Fibroblast of lung (primary cell): ENCODE measurements at places on chromosomes 4 and X.

DNA sequence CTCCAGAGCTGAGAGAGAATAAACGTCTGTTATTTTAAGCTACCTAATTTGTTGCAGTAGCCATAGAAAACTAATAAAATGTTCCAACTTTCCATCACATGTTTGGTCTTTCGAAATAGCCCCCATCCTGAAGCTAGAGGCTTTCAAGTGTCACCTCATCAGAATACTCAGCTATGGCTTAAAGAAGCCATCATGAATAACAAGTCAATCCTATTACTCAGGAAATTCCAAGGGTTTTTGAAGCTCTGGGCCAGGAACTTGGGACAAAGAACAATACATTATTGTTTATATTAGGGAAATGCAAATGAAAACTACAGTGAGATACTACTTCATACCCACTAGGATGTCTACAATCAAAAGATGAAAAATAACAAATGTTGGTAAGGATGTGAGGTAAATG lies 42.2 kb downstream of the TBCK start:
- peak; percentile 31 for DNase-seq

DNA sequence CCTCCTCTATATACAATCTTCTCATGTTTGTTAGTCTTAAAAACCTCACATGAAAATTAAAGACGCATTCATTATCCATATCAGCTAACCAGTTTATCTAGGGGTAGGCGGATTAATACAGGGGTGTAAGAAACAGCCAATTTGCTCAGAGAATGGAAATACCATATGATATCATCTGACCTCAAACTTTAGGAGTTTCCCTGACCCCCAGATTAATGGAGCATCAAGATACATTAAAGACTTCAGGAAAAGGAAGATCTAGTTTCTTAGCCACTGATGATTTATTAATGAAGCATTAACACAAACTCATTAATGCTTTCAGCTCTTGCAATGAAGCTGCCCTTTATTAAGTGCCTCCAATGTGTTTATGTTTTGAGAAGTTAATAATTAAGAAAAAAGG lies 67.5 kb downstream of the CAMK2D start:
- no peak for DNase-seq

- no peak for DNase-seq
These were observed 35.1 kb downstream of the PSAPL1 start for GRCh38 chr4:7399440-7400234.

DNA sequence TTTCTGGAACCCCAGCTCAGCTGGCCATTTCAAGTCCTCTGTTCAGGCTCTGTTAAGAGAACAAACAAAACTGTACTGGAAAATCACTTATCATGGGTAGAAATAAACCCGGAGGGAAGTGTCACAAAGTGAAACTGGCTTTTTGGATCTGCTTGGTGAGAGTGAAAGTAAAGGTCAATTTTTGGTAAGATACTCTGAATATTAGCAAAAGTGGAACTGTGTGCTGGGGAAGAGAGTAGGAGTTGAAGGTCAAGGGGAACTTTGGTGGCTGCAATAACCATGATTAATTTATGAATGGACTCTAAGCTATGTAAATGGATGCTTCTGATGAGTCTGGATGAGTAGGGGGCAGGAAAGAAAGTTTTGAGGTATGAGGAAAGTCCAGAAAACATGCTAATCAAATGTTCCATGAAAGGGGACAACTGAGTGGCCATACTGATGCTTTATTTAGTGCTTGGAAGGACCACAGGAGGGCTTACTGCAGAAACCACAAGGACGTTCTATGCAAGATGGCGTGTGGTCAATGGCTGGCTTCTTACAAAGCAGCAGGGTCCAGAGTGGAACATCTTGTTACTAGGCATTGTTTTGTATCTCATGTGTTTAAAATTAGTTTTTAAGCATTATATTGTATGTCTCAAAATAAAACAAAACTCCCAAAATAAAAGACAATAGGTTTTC lies 36.8 kb upstream of the TNIP3 start:
- DNase-seq: no peak

- DNase-seq: no peak
These were observed 185.7 kb upstream of the NRK start for GRCh38 chrX:105636667-105637066.

DNA sequence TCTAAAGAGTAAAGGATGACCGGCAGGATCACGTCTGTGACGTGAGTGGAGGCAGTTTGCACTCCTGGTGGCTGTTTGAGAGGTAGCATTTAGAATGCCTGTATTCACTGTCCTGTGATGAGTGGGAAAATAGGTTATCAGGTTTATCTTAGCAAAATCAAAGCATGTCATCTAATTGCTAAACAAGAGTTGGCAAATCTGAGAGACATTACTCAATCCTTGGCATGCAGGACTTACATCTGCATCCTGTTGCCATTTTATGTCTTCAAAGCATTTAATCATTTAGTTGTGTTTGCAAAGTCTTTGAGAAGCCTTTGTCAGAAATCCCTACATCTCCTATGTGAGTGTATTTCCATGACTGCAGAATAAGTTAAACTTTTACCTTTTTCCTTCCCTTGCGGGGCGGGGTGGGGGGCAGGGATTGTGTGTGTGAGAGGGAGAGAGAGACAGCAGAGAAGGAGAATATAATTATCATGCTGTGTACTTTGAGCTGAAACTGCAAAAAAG lies 41.4 kb upstream of the MSANTD1 start:
- peak; percentile 21 for DNase-seq

- peak; percentile 58 for DNase-seq
These were observed 730.8 kb downstream of the IL1RAPL1 start for GRCh38 chrX:29318012-29318411.

- peak; percentile 67 for DNase-seq
These were observed 56.1 kb downstream of the CCKAR start for GRCh38 chr4:26434030-26434639.

- DNase-seq: no peak
These were observed 3.8 kb upstream of the GRPR start for GRCh38 chrX:16119353-16120220.

DNA sequence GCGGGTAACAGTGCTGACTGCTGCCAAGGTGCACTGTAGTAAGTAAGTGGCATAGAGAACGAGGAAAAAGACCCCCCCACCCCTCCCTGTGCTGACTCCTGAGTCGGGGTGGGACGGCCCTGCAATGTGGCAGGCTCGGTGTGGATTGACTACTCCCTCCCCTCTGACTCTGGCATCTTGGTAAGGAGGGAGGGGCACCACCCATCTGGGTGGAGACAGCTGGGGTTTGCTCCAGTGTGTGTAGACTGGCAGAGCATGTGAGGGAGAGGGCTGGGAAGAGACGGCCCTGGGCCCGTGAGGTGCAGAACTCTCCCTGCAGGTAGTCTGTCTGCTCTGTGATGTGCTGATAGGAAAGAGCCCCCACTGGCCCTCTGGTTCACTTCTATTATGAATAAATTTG lies 31.0 kb downstream of the NSG1 start:
- no peak for DNase-seq

DNA sequence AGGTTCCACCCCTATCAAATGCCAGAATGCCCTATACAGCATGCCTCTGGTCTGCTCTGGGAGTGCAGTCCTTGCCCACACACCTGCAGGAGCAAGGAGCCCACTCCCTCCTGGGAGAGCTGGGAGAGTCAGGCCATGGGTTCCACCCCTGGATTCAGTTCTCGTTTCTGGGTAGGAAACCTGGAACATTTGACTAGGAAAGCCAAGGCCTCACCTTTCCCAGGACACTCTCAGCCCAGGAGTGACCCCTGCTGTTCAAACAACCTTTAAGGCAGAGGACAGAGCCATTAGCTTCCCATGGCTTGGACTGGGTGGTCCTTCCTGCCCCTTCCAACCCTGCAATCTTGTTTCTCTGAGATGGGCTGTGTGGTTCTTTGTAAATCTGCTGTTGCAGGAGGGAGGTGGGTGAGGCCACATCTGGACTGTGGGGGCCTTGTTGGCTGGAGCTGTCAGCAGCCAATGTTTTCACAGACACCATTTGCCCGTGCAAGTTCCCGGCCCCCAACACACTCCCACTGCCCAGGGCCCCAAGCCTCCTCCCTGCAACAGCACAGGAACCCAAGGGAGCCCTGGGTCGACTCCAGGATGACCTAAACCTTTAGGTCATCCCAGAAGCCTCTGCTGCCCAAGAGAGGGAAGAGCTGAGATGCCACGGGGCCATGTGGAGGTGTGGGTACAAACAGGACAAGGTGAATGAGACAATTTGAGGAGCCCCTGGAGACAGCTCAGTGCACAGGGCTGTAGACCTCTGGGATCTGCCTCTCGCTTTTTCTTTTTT lies 104.4 kb downstream of the PJA1 start:
- peak; percentile 58 for DNase-seq

DNA sequence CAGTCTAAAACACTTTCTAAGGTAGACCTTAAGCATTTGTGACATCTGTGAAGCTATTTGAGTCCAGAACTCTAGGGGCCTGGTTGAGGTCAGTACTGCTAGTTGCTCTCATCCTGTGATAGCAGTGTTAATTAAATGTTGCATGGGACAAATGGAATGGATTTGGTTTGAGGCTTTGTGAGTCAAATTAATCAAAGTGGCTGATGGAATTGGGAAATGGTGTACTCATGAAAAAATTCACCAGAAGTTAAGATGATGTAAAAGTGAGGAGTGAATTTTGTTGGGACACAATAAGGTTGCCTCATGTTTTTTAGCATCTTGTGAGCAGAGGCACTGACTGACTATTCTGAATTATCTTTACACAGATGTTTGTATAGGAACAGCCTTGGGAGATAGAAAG lies 99.2 kb upstream of the ARSJ start:
- DNase-seq: peak; percentile 87

DNA sequence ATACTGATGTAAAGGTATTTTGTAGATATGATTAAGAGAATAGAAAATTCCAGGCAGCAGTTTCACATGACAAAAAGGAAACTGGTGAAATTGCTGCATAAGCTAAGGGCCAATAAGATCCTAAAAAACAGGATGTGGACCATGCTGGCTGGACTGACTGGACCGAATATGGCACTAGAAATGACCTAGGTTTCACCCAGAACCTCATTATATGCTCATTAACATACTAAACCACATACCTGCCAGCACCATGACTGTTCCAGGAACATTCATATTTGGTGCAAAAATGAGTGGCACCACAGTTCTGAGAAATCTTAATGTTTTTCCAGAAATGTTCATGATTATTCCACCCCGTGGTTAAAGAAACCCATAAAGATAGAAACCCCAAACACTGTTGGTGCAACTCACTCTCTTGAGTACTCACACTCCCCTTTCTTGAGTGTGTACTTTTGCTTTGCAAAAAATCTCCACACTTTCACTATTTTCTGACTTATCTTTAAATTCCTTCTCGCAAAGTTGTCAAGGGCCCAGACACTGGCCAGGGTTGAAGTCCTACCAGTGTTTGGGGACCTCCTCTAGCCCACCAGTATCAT lies 74.0 kb downstream of the FANCB start:
- no peak for DNase-seq

- DNase-seq: no peak
These were observed 43.7 kb downstream of the TENM3 start for GRCh38 chr4:182286931-182287330.

DNA sequence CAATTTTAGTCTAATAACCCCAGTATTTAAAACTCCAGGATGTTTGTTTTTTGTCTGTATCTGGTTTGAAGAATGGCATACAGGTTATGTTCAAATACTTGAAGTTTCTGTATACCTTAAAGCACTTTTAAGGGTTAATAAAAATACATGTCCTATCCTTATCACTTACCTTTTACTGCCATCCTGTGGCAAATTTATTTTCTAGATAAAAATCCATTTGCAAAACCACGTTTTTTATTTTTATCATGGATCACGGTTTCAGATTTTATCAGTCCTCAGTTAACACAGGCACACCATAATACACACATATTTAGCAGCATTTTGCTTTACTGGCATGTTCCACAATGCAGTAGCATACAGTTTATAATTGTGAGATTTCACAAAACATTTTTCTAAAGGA lies 113.3 kb upstream of the H2AZ1 start:
- no peak for DNase-seq

GRCh38 chrX:1659664-1660461 lies 45.0 kb downstream of the ASMT start:
- no peak for DNase-seq

GRCh38 chr4:98613453-98614075 lies 44.8 kb downstream of the TSPAN5 start:
- no peak for DNase-seq

DNA sequence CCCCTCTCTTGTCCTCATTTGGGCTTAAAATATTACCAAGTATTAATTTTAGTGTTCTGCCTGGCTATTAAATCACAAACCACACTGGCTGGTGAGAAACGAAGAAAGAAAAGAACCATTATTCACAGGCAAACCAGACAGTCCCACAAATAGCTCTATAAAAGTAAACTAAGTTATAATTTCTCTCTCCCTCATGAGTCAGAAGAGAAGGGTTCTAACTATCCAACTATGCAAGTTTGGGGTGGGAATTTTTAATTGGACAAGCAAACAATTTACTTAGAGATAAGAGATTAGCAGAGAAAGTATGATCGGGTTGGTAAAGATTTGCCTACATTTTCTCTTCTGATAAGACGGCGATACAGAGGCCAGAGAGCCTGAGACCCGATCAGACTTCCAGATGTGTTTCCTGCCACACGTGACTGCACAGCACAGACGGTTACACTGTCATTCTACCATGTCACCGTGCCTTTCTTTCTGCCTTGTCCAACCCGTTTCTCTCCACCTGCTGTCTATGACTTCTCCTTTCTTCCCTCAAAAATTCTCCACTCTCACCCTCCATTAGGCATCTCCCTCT lies 52.3 kb downstream of the MEPE start:
- DNase-seq: peak; percentile 61

DNA sequence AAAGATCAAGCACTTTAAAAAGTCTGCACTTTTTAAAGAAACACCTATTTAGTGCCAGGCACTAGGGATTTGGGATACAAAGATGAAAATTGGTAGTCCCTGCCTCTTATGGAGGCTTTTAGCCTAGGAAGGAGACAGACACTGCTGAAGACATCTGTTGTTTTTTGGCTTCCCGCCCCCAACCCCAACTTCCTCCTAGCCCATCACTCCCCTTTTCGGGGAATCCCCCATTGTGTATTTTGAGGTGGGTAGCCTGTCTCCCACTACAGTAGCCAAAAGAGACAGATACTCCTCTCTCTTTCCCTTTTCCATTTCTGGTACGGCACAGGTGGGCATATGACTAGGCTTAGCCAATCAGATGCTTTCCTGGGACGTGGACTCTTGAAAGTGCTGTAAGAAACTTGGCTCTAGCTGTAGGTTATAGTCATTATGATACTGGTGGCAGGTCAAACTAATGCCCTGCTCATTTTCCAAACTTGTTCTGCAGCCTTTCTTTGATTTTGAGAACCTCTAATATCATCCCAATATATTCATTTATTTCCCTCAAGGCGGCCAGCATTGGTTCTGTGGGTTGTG lies 194.6 kb upstream of the RBPJ start:
- no peak for DNase-seq

- no peak for DNase-seq
These were observed 3.9 kb upstream of the DTHD1 start for GRCh38 chr4:36277533-36277932.

GRCh38 chrX:42460706-42461105 lies 317.3 kb downstream of the PPP1R2C start:
- DNase-seq: no peak

DNA sequence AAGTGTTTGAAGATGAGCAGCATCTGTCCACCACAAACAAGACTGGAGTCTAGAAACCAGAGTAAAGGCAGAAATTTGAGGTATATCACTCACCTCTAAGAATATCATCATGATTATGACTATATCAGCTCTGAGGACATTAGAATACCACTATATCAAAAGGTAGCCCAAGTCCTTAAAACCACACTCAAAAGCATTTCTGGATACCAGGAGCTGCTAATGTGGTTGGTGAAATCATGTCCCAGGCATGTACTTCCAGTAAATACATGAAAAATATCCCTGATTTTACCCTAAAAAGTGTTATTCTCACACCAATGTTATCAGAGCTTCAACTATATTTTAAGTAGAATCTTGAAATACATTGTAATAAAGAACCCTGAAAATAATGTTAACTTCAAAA lies 136.3 kb upstream of the SMAD1 start:
- no peak for DNase-seq

GRCh38 chr4:52664479-52664878 lies 5.4 kb upstream of the USP46 start:
- DNase-seq: no peak
